Retina (tissue), 1 donor: ENCODE measurements at places on chromosomes 12 and 14.

DNA sequence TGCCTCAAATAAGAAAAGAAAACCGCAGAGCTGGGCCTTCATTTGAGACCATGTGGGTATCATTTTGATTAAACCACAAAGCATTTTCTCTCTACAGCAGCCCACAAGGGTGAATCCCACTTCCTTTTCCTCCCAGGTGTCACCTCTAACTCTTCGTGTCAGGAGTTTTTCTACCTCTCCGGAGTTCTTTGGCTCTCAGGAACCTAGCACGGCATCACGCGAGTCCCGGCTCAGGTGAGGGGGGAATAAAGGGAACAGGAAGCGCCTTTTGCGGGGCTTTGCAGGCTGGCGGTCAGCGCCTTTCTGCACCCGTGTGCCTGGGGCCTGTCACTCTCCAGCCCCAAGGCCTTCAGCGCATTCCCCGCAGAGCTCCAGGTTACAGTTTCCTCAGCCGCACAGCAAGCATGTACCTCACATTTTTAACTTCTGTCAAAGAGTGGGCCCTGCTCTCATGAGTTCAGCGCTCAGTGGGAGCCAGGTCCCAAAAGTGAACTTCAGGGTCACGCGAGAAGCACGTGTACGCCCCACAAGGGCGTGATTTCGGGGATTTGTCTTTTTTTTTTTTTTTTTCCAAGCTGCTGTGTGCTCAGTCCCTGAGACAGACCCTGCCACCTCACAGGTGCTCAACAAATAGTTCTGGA is 740 bp upstream of the PRPF40B start:
- DNase-seq = no peak

GRCh38 chr12:41835556-41835955 is 309.1 kb downstream of the GXYLT1 start:
- no peak for DNase-seq

DNA sequence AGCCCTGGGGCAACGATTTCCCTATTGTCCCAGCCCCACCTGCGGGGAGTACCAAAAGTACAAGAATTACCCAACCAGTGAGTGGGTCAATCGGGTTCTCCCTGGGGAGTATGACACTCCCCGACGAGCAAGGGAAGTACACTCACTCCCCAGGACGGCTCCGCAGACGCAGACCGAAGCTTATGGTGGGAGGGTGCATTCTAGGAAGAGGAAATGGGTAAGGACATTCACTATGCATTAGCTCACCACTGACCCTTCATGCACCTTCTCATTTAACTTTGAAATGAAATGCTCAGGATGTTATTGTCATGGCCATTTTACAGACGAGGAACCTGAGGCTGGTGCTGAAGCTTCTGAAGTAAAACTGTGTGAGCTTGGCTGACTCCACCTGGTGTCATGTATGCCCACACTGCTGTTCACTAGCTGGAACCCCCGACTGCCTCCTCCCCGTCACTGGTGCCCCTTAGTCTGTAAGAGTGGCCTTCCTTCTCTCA is 45.8 kb upstream of the TMED10 start:
- DNase-seq = no peak

DNA sequence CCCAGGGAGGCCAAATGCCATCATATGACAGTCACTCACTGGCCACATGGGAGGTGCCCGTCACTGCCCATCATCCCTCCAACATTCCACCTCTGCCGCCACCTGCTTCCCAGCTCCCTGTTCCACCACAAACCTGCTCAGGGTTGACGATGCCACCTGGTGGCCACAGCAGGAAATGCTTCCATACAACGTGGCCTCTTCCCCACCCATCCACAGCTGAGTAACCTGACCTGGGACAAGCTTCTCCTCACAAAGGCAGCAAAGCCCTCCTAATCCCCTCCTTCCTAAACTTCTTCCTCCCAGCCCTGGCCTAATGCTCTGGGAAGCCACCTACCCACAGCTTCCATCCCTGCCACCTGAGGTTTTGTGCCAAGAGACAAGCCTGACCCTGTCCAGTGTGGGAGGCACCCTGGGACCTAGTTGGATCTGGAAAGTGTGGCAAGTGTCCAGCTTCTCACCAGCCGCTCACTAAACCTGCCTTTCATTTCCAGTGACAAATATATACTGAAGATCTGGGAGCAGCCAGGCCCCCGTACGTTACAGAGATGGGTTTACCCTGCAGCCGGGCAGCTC is 4.3 kb downstream of the DEGS2 start:
- no peak for DNase-seq

DNA sequence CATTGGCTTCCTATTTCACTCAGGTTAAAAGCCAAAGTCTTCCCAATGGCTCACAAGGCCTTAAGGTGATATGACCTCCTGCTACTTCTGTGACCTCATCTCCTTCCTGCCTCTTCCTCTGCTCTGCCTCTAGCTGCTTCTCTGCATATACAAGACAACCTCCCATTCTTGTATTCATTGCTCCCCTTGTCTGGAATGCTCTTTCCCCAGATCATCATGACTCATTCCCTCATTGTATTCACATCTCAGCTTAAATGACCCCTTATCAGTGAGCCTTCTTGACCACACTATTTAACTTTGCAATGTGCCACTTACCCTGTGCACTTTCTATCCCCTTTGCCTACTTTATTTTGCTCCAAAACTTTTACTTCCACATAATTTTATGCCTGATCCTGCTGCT is 90.2 kb downstream of the PPP1R12A start:
- no peak for DNase-seq

- DNase-seq = no peak
Observed at GRCh38 chr12:107642240-107642639, 43.4 kb upstream of the PWP1 start.

- no peak for DNase-seq
Observed at GRCh38 chr14:74620497-74620921, 8.5 kb upstream of the LTBP2 start.

DNA sequence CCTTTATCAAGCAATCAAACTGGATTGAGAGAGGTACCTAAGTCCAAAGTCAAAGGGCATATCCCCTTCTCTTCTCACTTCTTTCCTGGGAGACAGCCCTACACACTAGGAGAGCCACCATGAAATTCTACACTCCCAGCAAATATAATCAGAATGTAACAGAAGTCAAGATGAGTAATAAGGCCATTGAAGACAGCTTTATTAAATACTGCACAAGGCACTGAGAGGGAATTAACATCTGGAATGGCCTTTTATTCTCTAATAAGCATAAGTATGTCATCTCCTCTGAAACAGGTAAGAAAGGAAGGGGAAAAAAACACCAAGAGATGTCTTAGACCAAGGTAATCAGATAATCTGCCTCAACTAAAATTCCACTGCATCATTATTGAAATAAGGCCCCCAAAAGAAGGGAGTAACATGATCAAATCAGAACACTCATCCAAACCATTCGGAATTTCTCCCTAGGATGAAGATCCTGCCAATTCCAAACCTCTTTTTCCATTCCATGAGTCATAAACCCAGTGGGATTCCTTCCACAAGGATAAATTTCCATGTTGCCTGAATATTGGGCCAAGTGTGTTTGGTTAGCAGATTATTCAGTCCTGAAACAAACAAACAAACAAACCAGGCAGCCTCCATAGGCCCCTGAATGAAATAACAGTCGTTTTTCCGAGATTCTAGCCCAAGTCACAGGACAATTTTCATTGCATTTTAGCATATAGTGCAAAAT is 19.9 kb downstream of the SLC35F4 start:
- DNase-seq = no peak

GRCh38 chr14:60188115-60188514 is 22.9 kb upstream of the DHRS7 start:
- no peak for DNase-seq

DNA sequence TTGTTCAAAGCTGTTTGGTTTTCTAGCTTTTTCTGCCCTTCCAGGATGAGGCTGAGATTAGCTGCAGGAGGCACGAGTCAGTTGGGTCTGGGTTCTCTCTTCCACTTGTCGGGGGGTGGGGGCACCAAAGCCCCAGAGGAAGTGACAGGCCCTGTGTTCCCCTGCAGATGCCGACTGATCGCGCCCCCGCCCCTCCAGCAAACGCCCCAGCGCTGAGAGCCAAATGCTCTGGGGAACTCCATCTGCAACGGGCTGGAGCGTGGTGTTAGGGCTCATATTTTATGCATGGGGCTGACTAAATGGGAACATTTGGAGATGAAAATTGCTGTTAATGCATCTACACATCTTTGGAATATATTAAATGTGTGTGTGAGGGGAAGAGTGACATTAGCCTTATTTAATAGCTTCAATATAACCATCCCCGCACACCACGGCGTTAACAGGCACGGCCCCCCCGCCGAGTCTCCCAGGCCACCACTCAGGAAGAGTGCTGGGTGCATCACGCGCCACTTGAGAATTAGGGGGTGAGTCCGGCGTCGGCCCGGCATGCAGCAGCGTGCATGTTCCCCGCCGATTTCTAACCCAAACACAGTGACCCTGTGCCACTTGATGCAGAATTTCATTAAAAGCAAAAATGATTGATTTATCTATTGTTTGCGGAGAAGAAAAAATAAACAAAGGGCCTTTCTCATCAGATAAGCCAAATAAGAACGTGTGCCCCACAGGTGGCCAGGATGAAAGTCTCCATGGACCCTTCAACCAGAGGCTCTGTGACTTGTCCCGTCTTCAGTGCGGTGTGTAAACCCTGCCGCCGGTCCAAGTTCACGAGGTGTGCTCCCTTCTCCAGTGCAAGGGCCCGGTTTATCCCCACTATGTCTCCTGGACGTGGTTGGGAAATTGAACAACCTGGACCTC is 165.0 kb upstream of the RTL1 start:
- DNase-seq = peak; percentile 62
